ENCODE measurements at places on chromosomes 5 and 9.

DNA sequence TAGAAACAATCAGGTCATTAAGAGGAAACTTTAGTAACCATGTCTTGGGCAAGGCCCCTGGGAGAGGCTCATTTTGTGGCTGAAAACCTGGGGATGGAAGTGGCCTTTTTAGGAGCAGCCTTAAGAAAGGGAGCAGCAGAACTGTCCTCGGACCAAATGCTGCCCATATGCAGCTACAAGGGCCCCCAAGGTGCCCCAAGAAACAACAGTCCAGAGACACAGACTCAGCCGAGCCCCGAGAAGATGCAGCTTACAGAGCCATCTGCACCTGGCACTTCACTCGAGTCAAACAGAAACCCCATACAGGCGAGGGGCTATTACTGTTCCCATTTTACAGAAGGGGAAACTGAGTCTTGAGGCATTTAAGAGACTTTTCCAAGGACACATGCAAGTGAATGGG lies 58.0 kb downstream of the COL23A1 start:
- DNase-seq, result no peak

- DNase-seq, result no peak
These were observed 17.4 kb upstream of the RARS1 start for GRCh38 chr5:168468836-168469235.

GRCh38 chr5:73298772-73299630 lies 126.0 kb downstream of the TMEM174 start:
- no peak for DNase-seq

- no peak for DNase-seq
These were observed 6.0 kb upstream of the ADRA1B start for GRCh38 chr5:159910207-159910842.

DNA sequence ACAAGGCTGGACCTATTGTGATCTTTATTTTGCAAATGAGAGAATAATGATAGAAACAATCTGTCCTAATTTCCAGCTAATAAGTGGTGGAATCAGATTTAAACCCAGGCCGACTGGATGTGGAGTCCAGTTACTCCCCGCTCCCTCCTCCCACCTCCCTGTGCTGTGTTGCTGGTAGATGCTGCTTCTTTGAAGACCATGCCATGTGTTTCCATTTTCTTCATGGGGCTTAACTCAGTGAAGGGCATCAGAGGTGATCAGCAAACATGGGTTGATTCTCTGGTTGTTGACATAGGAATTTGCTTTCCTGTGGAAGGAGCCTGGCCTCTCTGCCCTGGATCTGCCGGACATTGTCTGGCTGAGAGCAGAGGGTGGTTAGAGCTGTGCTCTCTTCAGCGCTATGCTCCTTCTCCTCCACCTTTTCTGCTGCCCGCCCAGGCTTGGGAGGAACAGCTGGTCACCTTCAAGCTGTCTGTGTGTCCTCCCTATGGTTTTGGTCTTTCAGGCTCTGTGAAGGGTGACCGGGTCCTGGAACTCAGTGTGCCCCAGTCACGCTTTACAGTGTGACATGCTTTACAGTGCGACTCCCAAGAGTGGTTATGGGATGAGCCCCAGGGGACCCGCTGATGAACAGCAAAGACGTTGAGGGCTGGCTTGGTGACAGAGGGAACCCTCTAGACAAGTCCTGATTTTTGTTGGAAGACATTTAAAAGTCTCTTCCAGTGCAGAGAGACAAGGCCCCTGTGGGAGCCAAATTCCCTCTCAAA lies 68.4 kb upstream of the RPS23 start:
- DNase-seq, result no peak

Measured in Karpas-422 (cell line).